ENCODE measurements at places on chromosomes 7 and 10.
A peak's percentile ranks its signal among the peaks of the same experiment; 100 is the strongest.

- DNase-seq: no peak
- no peak overlapping the region for H3K4me3 ChIP-seq
- H3K4me1 ChIP-seq: no peaks in the 10 kb centered on the region
- H3K27ac ChIP-seq: no peak overlapping the region
Measured at GRCh38 chr7:78280276-78280675, 481.7 kb downstream of the PHTF2 start.

DNA sequence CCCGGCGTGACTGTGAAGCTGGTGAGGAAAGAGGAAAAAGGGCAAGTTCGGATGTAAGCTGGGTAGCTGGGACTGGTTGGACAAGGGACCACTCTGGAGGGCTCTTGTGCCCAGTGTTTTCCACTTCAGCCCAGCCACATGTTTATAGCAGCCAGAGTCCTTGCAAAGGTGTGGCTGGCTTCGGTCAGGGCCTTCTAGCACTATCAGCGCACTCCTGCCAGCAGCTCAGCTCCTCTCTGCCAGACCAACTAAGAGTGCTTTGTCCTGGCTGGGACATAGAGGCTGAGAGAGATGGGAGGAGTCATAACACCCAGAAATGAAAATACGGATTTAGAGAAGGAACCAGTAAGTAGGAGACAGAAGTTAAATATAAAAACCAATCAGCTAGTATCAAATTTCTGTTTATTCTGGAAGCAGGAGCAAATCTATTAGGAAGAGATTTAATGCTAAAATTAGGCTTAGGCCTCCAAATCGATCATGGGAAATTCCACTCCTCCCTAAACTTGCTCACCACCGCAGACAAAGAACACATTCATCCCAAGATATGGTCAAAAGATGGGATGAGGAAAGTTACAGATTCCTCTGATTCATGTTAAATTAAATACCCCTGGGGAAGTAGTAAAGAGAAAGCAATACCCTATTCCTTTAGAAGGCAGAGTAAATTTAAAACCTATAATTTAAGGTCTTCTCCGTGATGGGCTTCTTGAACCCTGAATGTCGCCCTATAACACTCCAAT lies 135.0 kb downstream of the RALA start:
- H3K36me3 ChIP-seq: no peaks in the 10 kb centered on the region
- peaks cover 20% of the 10 kb centered on the region for H3K4me1 ChIP-seq
- H3K27ac ChIP-seq: no peak overlapping the region
- no peaks in the 10 kb centered on the region for H3K27me3 ChIP-seq
- H3K4me3 ChIP-seq: no peak overlapping the region
- DNase-seq: no peak

DNA sequence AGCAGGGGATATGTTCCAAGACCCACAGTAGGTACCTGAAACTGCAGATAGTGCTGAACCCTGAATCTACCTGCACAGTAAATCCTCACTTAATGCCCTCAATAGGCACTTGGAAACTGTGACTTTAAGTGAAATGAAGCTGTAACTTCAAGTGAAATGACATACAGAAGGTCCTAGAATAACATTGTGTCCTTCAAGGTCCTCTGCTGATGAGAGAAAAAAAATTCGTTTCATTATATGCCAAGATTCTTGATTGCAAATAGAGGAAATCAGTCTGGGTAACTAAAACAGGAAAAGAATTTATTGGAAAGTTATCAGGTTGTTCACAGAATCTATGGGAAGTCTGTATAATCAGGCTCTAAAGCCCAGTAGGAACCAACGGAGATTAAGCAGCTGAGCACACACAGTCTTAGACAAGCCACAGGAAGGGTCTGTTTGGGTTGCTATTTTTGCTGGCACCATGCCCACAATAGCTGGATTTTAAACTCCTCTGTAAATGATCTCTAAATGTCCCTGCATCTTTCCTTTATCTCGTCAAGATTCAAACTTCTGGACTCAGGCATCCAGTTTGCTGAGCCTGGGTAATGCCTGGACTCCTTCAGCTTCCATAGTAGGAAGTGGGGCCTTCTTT lies 57.5 kb downstream of the EXOC4 start:
- no peak overlapping the region for H3K4me3 ChIP-seq
- no peaks in the 10 kb centered on the region for H3K4me1 ChIP-seq
- peak; percentile 69 for DNase-seq
- H3K27me3 ChIP-seq: no peaks in the 10 kb centered on the region
- peaks cover 8% of the 10 kb centered on the region for H3K36me3 ChIP-seq

GRCh38 chr10:69268761-69269416 lies 9.4 kb upstream of the HK1 start:
- H3K36me3 ChIP-seq: no peaks in the 10 kb centered on the region
- peaks cover 6% of the 10 kb centered on the region for H3K27me3 ChIP-seq
- no peak for DNase-seq

GRCh38 chr7:114416129-114416990 lies 1.7 kb downstream of the FOXP2 start:
- peak overlapping the region; percentile 32 for H3K4me3 ChIP-seq
- no peak overlapping the region for H3K27ac ChIP-seq
- H3K27me3 ChIP-seq: no peaks in the 10 kb centered on the region
- no peaks in the 10 kb centered on the region for H3K4me1 ChIP-seq
- no peaks in the 10 kb centered on the region for H3K36me3 ChIP-seq

Data from stomach (tissue), 19 donors.